ENCODE measurements at places on chromosomes 11 and 22.
A peak's percentile ranks its signal among the peaks of the same experiment; 100 is the strongest.

GRCh38 chr11:84719935-84720577 lies 907.1 kb downstream of the DLG2 start:
- DNase-seq = no peak

- peak; percentile 93 for DNase-seq
Observed at GRCh38 chr11:132632641-132633124, 899.6 kb downstream of the OPCML start.

GRCh38 chr22:27518531-27519340 lies 282.8 kb downstream of the MN1 start:
- no peak for DNase-seq

GRCh38 chr11:69986440-69986787 lies 91.7 kb upstream of the ANO1 start:
- no peak for DNase-seq

DNA sequence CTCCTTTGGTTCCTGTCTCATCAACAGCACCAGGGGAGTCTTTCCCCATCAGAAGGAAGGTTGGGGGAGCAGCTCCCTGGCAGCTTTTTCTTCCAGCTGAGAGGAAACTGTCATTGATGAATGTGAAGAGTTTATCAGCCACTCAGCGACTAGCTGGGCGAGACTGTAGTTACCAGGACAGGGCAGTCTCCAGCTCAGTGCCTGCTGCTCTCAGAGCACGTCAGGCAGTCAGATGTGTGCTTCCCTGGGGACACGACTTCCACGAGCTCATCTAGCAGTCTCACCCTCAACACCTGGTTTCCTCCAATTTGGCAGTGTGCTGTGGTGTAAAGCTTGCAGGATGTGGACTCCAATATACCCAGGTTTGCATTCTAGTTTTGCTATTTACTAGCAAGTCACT lies 12.5 kb upstream of the C1QTNF4 start:
- no peak for DNase-seq

DNA sequence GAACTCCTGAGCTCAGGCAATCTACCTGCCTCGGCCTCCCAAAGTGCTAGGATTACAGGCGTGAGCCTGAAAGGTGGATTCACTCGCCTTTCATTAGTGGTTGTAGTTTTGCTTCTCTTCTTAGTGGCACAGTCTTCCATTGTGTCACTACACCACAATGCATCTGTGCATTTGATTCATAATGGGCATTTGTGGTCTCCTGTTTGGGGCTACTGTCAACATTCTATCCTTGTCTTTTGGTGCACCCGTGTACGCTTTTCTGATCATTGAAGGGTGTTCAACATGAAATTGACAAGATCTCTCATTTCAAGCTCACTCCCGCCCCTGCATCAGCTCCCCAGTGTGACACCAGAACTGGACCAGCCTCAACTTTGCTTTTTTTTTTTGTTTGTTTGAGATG lies 2.0 kb upstream of the SYT12 start:
- no peak for DNase-seq

- DNase-seq = no peak
Observed at GRCh38 chr11:78300108-78300839, 111.6 kb downstream of the USP35 start.

DNA sequence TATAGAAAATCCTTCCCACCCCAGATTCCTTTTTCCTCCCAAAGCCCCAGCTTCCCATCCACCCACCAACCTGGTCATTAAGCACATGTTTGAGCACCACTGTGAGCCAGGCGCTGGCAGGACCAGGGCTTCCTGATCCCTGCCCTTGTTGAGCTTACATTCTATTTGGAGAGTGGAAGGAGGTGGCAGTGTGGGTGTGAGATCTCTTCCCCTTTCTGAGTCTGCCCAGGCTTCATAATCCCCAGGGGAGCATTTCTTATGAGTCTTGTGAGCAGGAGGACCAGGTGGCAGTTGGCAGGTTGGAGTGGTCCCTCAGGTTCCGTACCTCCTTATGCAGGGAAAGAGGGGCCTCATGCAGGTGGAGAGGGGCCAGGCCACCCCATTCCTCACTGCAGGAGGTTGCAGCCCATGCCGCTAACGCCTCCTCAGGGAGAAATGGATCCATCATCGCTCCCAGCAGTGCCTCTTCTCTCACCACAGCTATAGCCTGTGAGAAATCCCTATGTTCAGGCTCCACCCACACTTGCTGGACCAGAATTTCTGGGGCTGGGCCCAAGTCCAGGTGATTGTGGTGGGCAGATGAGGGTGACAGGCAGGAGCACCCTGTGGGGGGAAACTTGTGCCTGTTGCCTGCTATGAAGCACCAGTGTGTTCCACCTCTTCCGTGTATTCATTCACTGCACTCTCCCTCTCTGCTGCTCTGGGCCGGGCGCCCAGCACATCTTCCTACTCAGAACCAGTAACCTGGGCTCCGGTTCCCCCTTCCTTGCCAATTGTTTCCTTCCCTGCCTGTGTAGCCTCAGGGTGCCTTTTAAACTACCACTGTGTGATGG lies 23.5 kb downstream of the UBE2L3 start:
- no peak for DNase-seq

- DNase-seq = no peak
Observed at GRCh38 chr22:50628543-50629134, 687 bp upstream of the ARSA start.

DNA sequence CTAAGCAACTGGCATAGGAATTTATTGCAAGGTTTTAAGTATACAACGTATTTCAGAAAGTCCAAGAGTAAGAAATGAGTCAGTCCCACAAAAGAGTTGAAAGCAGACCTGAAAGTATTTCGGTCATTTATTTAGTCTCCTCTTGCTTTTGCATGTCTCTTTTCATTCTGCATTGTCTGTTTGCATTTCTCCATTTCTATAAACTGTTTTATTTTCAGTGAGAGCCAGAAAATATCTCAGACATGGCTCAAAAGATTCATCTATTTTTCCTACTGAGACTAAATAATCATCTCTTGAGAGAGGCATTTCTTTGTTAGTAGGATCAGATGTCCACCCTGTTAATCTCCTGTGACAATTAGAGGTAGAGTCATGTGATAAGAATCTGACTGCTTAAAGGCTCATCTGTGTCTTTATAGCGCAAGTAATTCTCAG lies 219.1 kb upstream of the CCDC179 start:
- DNase-seq = peak; percentile 57

- DNase-seq = peak; percentile 74
Observed at GRCh38 chr11:116563028-116563711, 209.6 kb downstream of the BUD13 start.

GRCh38 chr11:21321530-21321929 lies 652.1 kb downstream of the NELL1 start:
- no peak for DNase-seq

DNA sequence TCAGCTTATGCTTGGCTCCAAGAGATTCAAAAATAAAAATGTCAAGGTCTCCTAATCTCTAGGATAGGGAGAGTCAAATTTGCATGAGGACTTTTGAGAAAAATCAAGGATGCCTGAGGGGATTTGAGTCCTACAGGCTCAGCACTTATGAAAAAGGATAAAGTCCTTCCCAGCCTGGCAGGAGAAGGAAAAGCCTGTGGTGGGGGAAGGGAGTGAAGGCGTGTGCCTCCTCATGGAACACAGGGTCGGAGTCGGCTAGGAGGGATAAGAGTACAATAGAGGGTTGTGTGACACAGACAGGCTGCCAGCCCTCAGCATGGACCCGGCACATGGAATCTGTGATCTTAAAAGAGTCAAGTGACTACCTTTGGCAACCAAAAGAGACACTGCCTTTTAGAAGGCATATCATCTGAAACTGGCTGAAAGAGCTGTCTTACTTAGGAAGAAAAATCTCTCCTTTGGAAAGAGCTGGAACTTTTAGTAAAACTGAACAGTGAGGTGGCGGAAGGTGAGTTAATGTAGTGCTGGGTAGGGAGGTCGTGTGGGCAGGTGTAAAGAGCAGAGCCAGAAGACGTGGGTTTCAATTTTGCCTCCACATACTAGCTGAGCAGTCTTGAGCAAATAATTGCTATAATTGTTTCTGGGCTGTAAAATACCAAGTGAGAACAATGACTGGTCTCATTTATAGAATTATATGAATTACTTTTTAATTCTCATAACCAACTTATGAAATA lies 58.8 kb upstream of the RDX start:
- DNase-seq = peak; percentile 72

GRCh38 chr11:45851228-45851627 lies 4.0 kb downstream of the CRY2 start:
- no peak for DNase-seq

DNA sequence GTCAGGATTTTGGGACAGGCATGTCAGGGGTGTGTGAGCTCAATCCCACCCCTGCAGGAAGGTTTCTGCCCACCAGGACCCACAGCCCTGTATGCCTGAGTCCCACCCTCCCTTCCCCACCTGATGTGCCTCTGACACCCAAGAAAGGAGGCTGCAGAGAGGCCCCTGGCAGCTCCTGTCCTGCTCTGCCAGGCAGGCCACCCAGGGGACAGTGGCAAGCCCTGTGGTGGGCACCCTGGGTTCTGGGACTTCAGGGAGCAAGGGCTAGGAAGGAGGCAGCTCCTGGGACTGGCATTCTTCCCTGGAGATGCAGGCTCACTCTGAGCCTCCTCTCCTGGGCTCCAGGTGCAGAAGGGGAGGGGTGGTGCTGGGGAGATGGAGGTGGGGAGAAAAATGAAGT lies 234.5 kb upstream of the B3GAT1 start:
- no peak for DNase-seq

GRCh38 chr11:86449993-86450629 lies 75.4 kb downstream of the CCDC81 start:
- no peak for DNase-seq

GRCh38 chr22:22397292-22397870 lies 111.2 kb downstream of the ZNF280B start:
- peak; percentile 51 for DNase-seq

GRCh38 chr22:17130199-17130598 lies 9.0 kb upstream of the TMEM121B start:
- DNase-seq = no peak

GRCh38 chr11:10911907-10912306 lies 54.1 kb upstream of the ZBED5 start:
- no peak for DNase-seq

GRCh38 chr11:100220801-100221200 lies 466.3 kb upstream of the ARHGAP42 start:
- DNase-seq = no peak

DNA sequence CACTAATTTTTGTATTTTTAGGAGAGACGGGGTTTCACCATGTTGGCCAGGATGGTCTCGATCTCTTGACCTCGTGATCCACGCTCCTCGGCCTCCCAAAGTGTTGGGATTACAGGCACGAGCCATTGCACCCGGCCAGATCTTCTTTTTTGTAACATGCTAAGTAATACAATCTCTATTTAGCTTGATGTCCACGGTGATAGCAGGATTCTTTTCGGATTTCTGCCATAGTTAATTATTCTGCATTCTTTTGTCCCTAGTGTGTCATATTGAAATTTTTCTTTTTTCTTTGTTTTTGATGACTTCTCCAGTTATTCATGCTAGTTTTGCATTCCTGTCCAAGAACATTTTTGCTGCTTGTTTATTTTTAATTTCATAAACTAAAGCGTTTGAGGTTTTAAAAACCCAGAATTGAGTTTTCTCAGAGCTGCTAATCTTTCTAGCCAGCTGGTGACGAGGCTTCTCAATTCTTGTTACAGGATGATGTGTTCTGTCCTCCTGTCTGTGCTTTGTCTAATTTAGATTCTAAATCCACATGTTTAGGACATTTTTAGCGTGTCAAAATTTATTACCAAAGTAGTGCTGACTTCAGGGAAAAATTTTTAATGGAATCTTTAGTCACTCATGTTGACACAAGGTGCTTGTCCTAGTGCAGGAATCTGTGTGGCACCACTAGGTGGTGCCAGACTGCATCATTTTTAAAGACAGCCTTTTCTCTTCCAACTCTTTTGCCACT lies 21.8 kb downstream of the NF2 start:
- DNase-seq = peak; percentile 75

DNA sequence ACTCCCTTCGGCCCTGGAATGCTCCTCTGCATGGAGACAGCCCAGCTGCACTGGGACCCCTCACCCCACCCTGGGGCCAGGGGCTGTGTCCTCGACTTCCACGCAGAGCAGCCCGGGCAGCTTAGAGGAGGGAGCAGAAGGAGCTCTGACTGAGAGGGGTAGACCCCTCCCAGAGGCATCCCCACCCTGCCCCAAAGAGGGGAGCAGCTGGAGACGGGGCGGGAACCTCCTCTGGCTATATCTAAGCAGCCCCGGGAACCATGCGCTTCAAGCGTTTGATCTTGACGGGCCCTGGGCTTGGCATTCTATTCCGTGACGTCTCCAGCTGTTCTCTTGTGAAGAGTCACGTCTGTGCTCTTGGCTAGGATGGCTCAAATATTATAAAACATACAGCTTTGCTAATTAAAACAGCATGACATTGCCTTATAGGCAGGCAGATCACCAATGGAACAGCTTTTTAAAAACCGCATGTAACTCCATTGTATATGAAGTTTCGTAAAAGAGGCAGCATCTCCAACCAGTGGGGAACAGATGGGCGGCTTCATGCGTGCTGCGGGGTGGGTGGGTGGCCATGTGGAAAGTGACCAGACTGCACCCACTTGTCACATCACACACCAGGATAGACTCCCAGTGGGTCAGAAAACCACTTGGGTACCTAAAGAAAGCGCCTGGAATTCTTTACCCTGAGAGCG lies 7.7 kb downstream of the KCNQ1 start:
- no peak for DNase-seq

DNA sequence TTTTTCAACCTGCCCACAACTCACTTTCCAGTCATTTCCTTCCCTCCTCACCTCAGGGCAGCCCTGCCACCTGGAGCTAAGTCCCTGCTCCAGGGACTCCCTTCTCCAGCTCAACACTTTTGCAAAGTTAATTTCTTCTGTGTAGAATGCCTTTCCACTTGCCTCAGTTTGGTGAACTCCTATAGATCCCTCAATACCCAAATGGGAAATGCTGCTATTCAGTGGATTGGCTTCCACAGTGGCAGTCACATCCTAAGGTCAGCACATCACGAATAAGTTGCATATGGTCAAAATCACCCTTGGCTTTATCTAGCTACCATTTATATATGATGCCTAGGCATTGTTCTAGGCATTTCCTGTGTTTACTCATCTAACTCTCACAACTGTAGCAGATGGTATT lies 23.6 kb downstream of the GDPD5 start:
- no peak for DNase-seq

DNA sequence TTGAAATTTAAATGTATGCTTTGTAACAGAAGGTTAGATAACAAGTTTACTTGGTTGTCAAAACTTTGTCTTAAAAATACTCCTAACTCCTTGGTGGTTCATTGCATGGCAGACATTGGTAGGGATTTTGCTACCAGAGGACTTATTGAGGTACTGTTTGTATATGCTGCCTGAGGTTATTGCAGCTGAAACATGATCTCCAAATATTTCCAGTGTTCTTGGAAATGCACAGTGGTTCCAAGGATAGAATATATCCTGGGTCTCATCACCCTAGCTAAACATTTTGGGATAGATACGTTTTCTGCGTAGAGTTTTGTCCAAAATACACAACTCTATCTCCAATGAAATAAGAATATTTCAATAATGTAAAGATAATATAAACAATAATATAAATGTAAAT lies 109.2 kb downstream of the RAB38 start:
- DNase-seq = no peak

DNA sequence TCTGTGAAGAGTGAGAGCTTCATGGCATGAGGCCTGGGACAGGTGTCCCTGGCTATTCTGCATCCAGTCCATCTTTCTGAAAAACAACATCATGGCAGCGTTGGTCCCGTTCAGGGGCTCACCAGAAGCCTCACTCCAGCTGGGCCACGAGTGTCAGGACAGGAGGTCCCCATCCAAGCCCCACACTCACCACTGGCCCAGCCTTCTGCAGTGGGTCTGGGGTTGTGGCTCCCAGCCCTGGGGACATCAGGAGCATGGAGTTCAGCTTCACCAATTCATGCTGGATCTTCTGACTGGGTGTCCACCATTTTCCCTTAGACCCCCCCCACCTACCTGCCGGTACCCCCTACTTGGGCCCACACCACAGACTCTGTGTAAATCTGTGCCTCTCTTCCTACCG lies 400.3 kb downstream of the BRD1 start:
- no peak for DNase-seq

Data from COLO829 (cell line).